ENCODE measurements at places on chromosomes 11 and 22.

GRCh38 chr11:86805873-86806310 is 5.5 kb downstream of the PRSS23 start:
- DNase-seq = no peak

- no peak for DNase-seq
Observed at GRCh38 chr11:1840780-1841480, 2.1 kb downstream of the TNNI2 start.

- no peak for DNase-seq
Observed at GRCh38 chr11:78532991-78533390, 41.7 kb downstream of the NARS2 start.

GRCh38 chr22:30572840-30573593 is 1.4 kb downstream of the GAL3ST1 start:
- DNase-seq = no peak

GRCh38 chr22:21094911-21095772 is 49.4 kb downstream of the LRRC74B start:
- DNase-seq = no peak
